ENCODE measurements at places on chromosomes 11 and 22. TPM values are rescaled to one million over a fixed set of nuclear protein-coding genes. Genes with fewer than 3 reads are reported as not detected.

The MS4A14 gene
- 10.3 TPM for total RNA-seq

The OR4D5 gene
- not detected for total RNA-seq

The SEPTIN5 gene
- total RNA-seq: 11.5 TPM

The RBFOX2 gene
- total RNA-seq: 64.1 TPM

The GLYATL2 gene
- not detected for total RNA-seq

The CRYBB2 gene
- total RNA-seq: not detected

The PATL1 gene
- 35.9 TPM for total RNA-seq

DNA sequence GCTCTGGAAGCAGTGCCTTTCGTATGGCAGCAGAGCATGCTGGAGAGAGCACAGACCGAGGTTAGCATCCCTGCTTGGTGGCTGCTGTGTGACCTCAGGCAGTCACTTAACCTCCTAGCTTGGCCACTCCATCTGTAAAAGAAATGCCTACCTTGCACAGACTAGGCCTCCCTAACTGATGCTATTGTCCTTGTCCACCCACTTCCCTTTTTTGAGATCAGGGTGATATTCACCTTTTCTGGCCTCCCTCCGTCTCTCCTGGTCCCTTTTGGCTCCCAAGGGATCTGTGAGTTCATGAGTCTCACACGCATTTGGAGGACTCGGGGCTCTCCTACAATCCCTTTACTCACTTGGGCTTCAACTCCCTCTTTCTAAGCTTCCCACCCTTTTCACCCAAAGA lies 37.2 kb downstream of the TECTA start:
- H3K4me1 ChIP-seq: no peaks in the 10 kb centered on the region
- no peak for DNase-seq
- no peaks in the 10 kb centered on the region for H3K27me3 ChIP-seq
- H3K4me3 ChIP-seq: no peak overlapping the region
- H3K36me3 ChIP-seq: no peaks in the 10 kb centered on the region
- no peak overlapping the region for H3K27ac ChIP-seq

GRCh38 chr11:130834886-130835285 lies 81.4 kb downstream of the SNX19 start:
- no peak overlapping the region for H3K27ac ChIP-seq
- no peaks in the 10 kb centered on the region for H3K27me3 ChIP-seq
- H3K4me3 ChIP-seq: no peak overlapping the region

- no peak for DNase-seq
- no peaks in the 10 kb centered on the region for H3K27me3 ChIP-seq
- no peaks in the 10 kb centered on the region for H3K36me3 ChIP-seq
- H3K4me1 ChIP-seq: no peaks in the 10 kb centered on the region
- no peak overlapping the region for H3K27ac ChIP-seq
Measured at GRCh38 chr11:112649856-112650255, 311.4 kb upstream of the NCAM1 start.

DNA sequence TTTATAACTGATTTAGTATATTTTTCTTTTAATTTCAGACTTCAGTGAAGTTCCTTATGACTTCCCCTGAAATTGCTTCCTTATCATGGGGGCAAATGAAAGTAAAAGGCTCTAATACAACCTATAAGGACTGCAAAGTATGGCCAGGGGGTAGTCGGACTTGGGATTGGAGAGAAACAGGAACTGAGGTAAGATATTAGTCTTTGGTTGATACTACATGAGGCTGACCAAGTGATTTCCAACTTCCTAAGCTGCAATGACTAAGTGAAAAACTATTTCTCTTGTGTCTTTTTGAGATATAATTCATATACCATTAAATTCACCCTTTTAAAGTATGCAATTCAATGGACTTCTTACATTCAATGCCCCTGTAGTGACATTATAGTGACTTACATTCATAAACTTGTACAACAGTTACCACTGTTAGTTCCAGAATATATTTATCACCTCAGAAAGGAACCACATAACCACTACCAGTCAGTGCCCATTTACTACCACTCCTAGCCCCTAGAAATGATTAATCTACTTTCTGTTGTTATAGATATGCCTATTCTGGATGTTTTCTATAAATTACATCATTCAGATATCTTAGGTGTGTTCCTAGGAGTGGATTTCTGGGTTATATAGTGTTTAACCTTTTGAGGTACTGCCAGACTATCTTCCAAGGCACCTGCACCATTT lies 21.6 kb downstream of the AAMDC start:
- DNase-seq: no peak
- H3K4me1 ChIP-seq: no peaks in the 10 kb centered on the region

GRCh38 chr11:84675396-84676025 lies 951.6 kb downstream of the DLG2 start:
- H3K27ac ChIP-seq: no peak overlapping the region
- H3K36me3 ChIP-seq: no peaks in the 10 kb centered on the region
- no peaks in the 10 kb centered on the region for H3K27me3 ChIP-seq
- DNase-seq: no peak
